COLO829 (cell line): ENCODE measurements at places on chromosomes 13 and 19.

GRCh38 chr13:34619326-34619725 lies 322.7 kb upstream of the NBEA start:
- DNase-seq = no peak

- no peak for DNase-seq
These were observed 2.9 kb downstream of the MFSD12 start for GRCh38 chr19:3554254-3555083.

DNA sequence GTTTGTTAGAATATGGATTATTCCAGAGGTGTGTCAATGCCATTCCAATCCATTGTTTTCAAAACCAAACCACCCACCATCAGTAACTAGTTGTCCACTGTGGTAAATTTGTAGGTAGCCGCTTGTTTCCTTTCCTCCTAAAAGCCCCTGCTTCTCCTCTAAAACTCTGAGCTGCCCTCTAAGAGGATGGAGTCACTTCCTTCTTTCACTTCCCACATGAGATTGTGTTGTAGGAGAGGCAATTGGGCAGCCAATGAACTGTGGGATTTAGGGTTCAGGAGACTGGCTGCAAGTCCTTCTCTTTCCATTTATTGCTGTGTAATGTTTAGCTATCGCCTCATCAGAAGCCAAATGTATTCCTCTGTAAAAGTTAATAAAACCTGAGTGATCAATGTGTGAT lies 49.9 kb upstream of the RFXAP start:
- no peak for DNase-seq

- DNase-seq = no peak
These were observed 1.2 kb upstream of the HIF3A start for GRCh38 chr19:46295401-46296201.

- DNase-seq = peak; percentile 32
These were observed 5.0 kb downstream of the KLK4 start for GRCh38 chr19:50906217-50906616.
